ENCODE measurements at places on chromosomes 5 and 9. TPM values are rescaled to one million over a fixed set of nuclear protein-coding genes. Genes with fewer than 3 reads are reported as not detected.

- no peak for DNase-seq
These were observed 523 bp downstream of the EPB41L4B start for GRCh38 chr9:109320331-109320741.

- no peak for DNase-seq
These were observed 52.6 kb upstream of the FANCC start for GRCh38 chr9:95370064-95370463.

DNA sequence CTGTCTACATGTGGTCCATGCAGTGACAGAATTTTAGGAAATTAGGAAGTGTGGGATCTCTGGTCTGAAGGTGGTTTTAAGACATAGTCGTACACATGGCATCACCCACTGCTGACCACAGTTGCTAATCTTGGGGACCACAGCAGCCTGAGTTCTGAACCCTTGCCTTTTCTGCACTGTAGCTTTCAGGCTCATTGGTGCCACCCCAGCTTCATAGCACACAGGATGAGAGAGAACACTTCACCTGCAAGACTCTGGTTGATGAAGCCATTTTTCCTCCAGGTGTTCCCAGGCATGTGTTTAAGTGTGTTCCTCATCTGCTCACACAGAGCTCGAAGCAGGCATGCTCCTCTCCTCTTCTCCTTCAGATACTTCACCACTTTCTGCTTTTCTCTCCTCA is 68.2 kb upstream of the S1PR3 start:
- no peak for DNase-seq

DNA sequence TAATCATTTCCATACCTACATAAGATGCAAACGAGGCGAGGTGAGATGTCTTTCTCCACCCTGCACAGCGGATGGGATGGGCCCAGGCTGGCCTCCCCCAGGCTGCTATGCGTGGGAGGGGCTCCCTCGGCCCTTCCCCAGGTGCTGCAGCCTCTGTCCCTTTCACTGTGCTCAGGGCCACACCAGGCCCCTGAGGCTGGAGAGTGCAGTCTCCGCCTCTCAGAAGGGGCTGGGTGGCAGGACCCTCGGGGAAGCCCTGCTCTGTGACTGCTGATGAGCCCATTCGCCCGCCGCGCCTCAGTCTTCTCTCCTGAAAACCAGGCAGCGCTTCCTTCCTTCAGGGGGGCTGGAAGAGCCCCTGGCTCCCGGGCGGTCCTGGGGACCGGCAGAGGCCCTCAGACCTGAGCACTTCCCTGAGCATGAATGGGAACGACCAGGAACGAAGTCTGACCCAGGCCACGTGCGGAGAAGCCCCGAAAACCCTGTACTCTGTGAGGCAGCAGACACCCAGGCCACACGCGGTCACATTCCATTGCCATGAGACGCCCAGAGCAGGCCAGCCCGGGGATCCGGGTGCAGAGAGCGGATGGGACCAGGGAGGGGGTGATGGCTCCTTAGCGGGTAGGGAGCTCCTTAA is 21.9 kb upstream of the NOTCH1 start:
- peak; percentile 66 for DNase-seq

DNA sequence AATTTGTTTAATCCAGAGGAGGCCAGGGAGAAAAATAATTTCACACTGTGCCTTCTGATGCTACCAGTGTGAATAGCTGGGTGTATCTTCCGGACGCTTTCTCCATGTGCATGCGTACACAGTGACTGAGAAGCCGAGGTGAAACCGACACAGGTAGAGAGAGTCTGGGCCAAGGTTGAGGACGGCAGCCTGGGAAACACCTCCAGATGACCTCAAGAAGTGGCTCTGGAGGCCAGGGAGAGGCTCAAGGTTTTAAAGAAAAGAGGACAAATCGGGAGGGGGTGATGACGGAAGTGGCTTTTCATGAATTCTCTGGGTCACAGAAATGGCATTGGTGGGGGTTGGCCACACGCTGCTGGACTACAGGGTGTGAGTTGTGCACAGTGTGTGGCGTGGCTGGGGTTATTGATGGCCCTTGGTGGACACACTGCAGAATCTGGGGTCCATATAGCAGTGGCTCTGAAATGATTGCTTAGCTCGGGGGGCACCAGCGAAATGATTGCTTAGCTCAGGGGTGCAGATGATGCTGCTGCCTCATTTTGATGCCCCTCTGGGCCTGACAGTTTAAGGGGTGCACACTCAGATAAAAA is 34.1 kb upstream of the LRRC14B start:
- DNase-seq = no peak

DNA sequence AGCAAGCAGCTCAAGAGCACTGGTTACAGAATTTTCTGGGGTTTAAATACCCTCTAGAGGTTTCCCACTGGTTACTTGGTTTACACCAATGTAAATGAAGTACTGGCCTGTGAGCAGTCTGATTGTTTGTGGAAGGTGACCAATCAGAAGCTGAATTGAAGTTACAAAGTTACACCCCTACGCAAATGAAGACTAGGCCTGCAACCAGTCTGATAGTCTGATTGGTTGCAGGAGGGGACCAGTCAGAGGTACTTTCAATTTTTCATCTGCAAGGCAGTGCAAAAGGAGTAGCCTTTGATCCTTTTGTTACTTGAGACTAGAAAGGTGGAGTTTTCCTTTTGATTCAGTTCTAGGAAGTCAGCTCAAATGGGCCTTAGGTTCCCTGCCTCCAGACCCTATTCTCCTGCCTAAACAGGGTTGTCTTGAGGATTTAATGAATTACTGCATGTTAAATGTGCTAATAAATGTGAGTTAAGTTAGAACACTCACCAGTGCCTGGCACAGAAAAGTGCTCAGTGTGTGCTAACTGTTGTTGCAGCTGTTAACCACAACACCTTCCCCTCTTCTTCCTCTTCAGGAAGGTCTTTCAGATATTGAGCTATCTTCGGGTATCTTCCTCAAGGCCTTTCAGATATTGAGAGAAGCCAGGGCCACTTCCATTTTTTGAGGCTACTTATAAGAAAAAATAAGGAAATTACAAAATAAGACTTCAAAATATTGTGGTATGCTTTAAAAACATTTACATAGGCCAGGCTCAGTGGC is 32.1 kb upstream of the CLINT1 start:
- DNase-seq = no peak

DNA sequence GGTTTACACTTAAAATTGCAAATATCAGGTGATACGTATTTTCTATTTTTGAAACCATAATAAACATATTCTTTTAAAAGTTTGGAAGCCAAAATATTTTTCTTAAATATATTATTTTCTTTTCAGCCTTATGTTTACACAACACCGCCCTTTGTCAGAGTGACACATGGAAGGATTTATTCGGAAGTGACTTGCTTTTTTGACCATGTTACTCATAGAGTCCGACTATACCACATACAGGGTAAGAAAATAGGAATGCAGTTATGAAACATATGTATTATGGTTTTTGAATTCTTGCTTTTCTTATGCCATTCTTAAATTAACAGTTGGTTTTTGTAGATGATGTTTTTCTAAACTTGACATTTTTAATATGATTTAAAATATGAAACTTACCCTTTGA is 133.9 kb downstream of the MAN2A1 start:
- DNase-seq = no peak

- no peak for DNase-seq
These were observed 1.5 kb downstream of the CSF2 start for GRCh38 chr5:132074772-132075718.

DNA sequence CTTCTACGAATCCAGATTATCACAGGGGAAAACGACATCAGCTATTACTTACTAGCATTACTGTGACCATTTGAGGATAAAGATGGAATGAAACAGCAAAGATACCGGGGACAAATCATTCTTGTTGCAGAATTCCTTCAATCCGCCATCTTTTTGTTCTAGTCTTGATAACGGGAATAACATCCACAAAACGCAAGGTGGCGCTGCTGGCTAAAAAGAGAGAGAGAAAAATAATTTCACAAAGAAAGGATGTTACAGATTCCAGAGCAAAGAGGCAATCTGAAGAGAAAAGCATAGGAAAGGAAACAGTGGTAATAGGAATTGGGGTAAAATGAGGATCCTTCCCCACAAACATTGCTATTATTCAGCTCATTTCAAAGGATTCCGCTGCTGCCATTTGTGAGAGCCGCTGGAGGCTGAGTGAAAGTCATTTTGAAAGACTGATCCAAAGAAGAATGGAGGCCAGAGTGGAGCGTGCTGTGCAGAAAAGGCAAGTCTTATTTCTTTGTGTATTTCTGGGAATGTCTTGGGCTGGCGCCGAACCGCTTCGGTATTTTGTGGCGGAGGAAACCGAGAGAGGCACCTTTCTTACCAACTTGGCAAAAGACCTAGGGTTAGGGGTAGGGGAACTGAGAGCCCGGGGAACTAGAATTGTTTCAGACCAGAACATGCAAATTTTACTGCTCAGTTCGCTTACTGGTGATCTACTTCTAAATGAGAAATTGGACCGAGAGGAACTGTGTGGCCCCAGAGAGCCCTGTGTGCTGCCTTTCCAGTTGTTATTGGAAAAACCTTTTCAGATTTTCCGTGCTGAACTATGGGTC is at the start of gene PCDHB7:
Gene PCDHB7 (plus strand): TSS at position 264 of the 824 bp plus-strand sequence. CDS start 192 bp downstream, at position 456.
- DNase-seq = peak; percentile 35

DNA sequence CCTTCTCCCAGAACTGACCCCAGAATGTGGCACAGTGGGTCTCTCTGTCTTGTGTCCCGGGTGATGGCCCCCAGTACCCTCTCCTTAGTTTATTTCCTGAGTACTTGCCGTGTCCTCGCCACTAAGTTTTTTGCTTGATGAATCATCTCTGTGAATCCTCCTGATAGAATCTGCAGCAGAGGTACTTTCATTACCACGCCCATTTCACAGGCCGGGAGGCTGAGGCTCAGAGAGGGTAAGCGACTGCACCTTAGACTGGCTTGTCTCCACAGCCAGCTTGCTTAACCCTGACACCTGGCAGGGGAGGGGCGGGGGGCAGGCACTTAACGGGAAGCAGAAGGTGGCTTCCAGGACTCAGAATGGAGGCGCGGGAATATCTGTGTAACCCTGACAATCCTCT is 7.9 kb upstream of the IER5L start:
- no peak for DNase-seq

DNA sequence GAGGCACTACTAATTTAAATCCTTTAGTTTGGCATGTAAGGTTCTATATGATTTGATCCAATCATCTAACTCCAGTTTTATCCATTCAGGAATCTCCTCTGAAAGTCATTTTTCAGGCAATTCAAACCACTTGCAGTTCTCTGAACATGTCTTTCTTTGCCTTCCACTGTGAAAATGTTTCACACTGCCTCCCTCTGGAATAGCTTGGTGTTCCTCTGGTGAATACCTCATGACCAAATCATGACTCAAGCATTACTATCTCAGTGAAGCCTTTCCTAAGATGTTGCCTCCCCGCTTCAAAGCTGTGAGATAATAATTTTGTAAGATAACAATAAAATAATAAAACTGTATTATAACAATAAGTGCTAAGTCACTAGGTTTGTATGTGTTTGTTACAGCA is 981.1 kb downstream of the DTWD2 start:
- DNase-seq = no peak

GLRA1 gene
- total RNA-seq = not detected

FGD3 gene
- not detected for total RNA-seq

FOXD4 gene
- total RNA-seq = 0.13 TPM

PCDHGB3 gene
- 3.8 TPM for total RNA-seq

Measured in dermis microvascular lymphatic vessel endothelial cell (primary cell).